ENCODE measurements at places on chromosomes 12 and 14. TPM values are rescaled to one million over a fixed set of nuclear protein-coding genes. Genes with fewer than 3 reads are reported as not detected.

GRCh38 chr12:130339951-130340350, 2.3 kb downstream of the PIWIL1 start:
- no peak for DNase-seq

DNA sequence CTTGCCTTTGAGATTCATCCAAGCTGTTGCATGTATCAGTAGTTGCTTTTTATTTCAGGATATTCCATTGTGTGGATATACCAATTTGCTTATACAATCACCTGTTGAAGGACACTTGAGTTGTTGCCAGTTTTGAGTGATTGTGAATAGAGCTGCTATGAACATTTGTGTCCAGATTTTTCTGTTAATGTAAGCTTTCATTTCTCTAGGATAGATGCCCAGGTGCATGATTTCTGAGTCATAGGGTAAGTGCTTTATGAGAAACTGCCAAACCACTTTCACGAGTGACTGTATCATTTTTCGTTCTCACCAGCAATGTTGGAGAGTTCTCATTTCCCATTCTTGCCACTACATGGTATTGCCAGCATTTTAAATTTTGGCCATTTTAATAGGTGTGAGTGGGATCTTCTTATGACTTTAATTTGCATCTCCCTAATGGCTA, 434.6 kb upstream of the RGS6 start:
- DNase-seq: no peak

- peak; percentile 32 for DNase-seq
Observed at GRCh38 chr12:1529228-1529861, 65.0 kb downstream of the FBXL14 start.

GRCh38 chr12:104494793-104495158, 38.0 kb downstream of the CHST11 start:
- no peak for DNase-seq

DNA sequence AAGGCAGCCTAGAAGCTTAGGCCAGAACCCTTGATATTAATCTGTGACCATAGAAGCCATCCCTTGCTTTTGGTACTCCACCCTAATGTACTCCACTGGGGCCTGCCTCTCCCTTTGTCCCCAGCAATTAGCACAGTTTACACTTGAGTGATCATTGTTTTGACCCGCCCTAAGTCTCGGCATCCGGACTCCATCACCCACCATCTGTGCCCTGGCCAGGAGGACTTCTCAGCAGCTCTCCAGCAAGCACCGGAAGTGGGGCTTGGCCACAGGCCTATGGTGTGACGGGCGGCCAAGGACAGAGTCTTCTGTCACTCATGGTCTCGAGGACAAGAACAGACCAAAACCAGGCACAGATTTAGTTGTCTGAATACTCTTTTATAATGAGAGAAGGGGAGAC, 126.5 kb upstream of the NTF3 start:
- no peak for DNase-seq

GRCh38 chr12:10072131-10072530, 26.7 kb downstream of the CLEC1A start:
- no peak for DNase-seq

DNA sequence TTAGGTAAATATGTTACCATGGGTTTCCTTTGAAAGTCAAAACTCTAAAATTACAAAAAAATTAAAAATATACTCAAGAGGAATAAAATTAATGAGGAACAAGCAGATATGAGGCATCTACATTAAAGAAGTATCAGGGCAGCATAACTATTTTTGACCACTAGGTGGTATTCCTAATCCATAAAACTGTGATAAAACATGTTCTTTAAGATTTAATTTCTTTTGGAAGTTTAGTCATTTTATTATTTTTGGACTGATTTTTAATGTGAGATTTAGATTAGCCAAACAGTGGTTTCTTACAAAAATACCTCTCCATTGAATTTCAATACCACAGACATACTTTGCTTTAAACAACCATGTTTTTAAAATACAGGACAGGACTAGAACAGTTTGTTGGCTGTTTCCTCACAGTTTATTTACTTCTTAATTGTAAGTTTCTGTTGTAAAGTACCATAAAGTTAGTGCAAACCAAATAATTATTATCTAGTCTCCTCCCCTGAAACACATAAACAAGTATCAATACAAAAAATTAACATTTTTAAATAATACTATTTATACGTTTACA, 49.8 kb downstream of the NTS start:
- DNase-seq: no peak

DNA sequence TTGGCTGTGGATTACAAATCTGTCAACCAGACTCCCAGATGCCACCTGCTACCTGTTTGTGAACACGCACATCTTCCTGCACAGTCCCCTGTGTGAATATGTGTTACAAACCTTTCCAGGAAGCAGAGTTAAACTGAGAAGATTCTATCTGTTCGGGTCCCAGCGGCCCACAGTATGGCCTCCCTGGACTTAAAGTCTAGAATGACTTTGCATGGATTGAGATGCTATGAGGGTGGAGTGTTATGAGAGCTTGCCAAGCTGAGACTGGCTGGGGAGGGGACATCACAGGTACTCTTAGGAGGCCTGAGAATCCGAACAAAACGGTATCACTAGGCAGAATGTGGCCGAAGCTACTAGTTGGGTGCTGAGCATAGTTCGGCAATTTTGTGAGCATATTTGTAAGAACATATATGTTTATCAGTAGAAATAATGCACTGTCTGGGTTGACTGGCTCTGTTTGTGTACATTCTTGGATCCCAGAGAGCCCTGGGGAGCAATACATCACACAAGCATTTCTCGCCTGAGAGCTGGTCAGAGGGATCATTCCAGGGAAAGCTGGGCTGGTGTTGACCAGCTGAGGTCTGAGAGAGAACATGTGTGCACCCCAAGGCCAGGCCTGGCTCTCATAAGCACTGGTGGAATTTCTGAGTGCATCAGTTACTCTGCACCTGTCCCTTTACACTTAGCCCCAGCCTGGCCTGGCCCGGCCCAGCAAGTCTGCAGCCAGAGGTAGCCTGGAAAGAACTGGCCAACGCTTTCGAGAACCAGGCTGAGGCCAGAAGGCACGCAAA, 29.8 kb upstream of the LTBP2 start:
- DNase-seq: no peak

DNA sequence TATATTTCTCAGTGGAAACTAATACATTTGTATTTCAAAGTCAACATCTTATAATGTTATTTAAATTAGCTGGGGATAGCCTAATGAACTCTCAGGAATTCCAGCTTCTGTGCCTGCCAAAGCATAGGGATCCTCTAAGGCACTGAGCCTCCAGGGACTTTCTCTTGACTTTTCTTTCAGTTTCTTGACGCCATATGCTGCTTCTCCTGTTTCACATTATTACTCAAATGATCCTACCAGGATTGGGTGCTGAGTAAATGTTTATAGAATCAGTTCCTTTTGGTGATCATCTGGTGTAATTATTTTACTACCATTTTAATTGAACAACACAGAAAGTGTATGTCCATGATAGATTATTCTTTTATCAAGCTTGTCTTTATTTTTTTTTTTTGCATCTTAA, 7.9 kb downstream of the METTL25 start:
- no peak for DNase-seq

DNA sequence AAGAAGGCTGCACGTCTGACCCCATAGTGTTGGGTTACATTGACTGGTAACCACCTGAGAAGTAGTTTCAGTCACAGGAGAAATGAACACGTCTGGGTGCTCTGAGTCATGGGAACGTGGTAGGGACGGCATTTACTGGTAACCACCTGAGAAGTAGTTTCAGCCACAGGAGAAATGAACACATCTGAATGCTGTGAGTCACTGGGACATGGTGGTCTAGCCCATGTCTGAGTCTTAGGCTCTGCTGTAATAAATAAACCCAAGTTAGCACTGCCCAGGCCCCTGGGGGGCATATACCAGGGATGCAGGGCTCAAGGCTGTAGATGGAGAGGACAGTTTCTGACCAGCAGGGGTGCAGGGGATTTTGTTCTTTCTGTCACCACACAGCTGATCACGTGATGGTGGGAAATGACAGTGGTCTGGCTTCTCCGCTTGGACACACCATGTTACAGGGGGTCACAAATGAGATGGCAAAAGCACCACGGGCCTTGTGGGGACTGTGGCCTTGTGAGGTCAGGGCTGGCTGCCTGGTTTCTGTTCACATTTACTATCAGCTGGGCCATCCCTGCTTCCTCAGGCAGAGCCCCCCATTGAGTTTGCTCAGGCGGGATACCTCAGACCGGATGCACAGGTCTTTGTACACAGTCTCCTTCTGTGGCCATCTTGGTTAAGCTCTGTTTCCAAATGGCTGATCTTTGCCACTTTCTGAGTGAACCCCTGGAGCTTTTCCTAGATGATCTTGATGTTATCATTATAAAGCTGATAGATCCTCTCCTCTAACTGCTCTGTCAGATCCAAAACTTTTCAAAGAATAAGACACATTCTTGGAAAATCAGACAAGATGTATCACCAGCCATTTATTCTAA, 9.8 kb upstream of the C12orf42 start:
- DNase-seq: no peak

GRCh38 chr14:71166180-71166837, 259.1 kb downstream of the PCNX1 start:
- DNase-seq: no peak

DNA sequence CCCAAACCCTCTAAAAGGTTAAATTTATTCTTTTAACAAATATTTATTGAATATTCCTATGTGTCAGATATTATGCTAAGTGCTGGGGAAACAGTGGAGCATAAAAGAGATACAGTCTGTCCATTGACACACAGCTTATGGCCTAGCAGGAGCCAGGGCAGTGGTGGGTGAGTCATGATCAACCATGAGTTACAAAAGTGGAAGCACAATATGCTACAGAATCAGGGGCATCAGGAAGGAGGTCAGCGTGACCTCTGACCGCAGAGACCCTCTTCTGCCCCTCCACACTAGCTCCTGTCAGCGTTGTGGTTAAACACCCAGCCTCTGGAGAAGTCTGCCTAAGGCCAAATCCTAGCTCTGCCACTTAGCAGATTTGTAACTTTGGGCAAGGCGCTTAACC, 4.7 kb upstream of the PPP1R1A start:
- no peak for DNase-seq

DNA sequence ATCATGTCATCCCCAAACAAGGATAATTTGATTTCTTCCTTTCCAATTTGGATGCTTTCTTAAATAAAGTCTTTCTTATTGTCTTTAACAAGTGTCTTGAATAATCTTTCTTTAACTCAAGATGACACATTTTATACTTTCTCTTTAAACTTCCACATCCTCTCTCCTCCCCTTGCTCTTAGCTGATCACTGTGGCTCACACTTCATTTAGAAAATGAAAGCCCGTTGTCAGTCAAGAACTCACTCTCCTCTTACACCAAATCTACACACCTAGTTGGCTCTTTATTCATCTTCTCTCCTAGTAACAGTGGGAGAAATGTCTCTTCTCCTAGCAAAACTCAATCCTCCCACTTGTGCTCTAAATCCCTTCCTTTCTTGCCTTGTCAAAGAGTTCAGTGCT, 10.4 kb upstream of the RMST start:
- no peak for DNase-seq

DNA sequence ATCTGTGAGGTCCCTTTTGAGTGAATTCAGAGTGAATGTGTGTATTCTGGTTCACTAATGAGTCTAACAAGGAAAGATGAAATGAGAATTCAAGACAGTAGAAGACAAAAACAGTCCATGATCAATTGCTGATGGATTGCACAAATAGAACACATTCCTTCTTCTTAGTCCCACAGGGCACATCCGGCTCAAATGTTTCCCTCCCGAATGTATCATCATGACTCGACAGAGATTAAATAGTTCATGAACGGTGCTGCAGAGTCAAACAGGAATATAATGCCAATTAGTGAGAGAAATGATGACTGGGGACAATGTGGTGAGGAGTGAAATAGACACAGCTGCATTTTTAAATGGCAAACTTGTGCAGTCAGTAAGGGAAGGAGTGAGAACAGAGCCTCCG, 11.5 kb upstream of the SFSWAP start:
- no peak for DNase-seq

DNA sequence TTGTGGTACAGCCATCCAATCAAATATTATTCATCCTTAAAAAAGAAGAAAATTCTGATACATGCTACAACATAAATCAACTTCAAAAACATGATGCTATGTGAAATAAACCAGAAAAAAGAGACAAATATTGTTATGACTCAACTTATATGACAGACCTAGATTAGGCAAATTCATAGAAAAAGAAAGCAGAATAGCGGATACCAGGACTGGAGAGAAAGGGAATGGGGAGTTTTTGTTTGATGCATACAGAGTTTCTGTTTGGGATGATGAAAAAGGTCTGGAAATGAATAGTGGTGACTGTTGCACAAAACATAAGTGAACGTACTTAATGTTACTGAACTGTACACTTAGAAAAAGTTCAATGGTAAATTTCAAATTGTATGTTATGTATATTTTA, 82.3 kb downstream of the SPPL3 start:
- no peak for DNase-seq

GRCh38 chr12:115758183-115758582, 519.3 kb downstream of the MED13L start:
- no peak for DNase-seq

DNA sequence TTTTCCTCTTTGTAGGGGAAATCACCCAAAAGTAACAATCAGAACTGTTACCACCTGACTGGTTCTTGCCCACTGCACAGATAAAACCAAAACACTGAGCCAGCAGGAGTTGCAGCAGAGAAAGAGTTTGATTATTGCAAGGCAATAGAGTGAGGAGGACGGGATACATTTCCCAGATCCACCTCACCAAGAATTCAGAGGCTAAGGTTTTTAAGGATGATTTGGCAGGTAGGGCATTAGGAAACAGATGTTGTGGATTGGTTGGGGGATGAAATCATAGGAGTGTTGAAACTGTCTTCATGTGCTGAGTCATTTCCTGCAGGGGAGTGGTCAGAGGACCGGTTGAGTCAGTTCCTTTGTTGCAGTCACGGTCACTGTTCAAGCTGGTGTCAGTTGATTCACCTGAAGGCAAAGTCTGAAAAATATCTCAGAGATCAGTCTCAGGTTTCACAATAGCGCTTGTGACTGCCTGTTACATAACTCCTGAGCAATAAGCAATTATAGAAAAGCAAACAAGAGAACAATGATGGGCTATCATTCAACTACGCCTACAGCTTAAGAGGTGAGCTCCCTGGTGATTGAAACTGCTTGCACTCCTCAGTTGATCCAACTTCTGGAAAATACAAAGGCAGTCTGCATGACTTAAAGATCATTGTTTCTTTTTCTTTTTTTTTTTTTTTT, 20.3 kb upstream of the AMN1 start:
- peak; percentile 95 for DNase-seq

The KCNC2 gene
- total RNA-seq: not detected

The ASB2 gene
- 0.35 TPM for total RNA-seq

The SPX gene
- total RNA-seq: 0.57 TPM

The DHRS2 gene
- 0.66 TPM for total RNA-seq

The WNT5B gene
- total RNA-seq: 0.61 TPM

The PTHLH gene
- 0.35 TPM for total RNA-seq

The BCL7A gene
- total RNA-seq: 18.2 TPM

The TEAD4 gene
- total RNA-seq: 133 TPM

The TMEM229B gene
- 0.22 TPM for total RNA-seq

The RNASE2 gene
- total RNA-seq: not detected

The ANKS1B gene
- total RNA-seq: 3.4 TPM

The MYH6 gene
- total RNA-seq: 0.13 TPM

The ANKRD13A gene
- 19.1 TPM for total RNA-seq

The KRT71 gene
- not detected for total RNA-seq

The A2ML1 gene
- total RNA-seq: 2.8 TPM

The TESPA1 gene
- total RNA-seq: not detected

The ATP23 gene
- total RNA-seq: 5.1 TPM

All from H9 (cell line).